ENCODE measurements at places on chromosomes 16 and 17. TPM values are rescaled to one million over a fixed set of nuclear protein-coding genes. Genes with fewer than 3 reads are reported as not detected.
A peak's percentile ranks its signal among the peaks of the same experiment; 100 is the strongest.

DNA sequence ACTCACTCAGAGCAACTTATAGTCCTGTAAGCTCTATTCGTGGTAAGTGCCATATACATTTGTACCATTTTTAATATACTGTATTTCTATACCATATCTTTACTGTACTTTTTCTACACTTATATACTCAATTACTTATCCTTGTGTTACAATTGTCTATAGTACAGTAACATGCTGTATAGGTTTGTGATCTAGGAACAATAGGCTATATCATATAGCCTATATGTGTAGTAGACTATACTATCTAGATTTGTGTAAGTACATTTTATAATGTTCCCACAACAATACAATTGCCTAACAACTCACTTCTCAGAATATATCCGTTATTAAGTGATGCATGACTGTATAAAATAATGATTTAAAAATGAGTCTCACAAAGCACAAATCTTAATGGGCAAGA is 123.3 kb upstream of the NACA2 start:
- DNase-seq = no peak

GRCh38 chr17:1592751-1593629 is 30.4 kb upstream of the PITPNA start:
- DNase-seq = no peak

DNA sequence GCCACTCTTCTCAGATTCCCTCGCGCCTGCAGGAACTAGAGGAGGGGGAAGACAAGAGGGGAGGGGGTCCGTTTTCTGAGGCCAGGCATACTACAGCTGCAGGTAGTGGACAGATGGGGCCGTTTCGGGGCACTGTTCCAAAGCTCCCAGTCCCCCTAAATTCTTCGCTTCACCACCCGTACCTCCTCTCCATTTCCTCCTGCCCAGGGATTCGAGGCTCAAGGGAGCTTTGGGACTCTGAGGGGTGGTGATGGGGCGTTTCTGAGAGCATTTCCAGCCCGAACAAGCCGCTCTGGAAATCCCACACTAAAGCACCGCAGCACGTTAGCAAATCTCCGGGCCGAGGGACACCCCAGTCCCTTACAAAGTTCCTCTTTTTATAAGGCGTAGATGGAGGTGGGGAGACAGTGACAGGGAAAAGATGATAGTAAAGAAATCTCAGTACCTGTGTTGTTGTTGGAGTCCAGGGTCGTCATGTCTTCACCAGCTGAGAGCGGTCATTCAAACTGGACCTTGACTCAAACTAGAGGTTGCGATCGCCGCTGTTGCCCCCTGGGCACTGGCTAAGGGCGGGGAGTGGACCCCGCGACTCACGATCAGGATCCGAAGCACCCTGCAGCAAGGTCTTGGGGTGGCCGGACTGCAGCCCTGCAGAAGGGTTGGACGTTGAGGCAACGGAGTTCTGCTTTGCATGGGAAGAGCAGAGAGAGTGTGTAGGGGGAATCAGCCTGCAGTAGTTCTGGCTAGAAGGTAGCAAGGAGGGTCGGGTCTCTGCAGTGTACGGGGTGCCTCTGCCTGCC is 570 bp downstream of the NR1D1 start:
- no peak for DNase-seq

GRCh38 chr17:76562734-76563148 is 22.9 kb downstream of the PRCD start:
- DNase-seq = peak; percentile 85

- peak; percentile 11 for DNase-seq
Observed at GRCh38 chr17:30476726-30477082, 504 bp upstream of the GOSR1 start.

GRCh38 chr16:2388875-2389433 is 40.3 kb upstream of the CCNF start:
- DNase-seq = peak; percentile 79

GRCh38 chr17:71926746-71927398 is 193.9 kb upstream of the SOX9 start:
- DNase-seq = peak; percentile 15

ZFHX3 gene
- total RNA-seq = 18.0 TPM

SLC38A10 gene
- total RNA-seq = 80.3 TPM

SEPTIN1 gene
- 0.48 TPM for total RNA-seq

HP gene
- not detected for total RNA-seq

All from astrocyte (in vitro differentiated cells and primary cell).